ENCODE measurements at places on chromosomes 7 and 10. TPM values are rescaled to one million over a fixed set of nuclear protein-coding genes. Genes with fewer than 3 reads are reported as not detected.

MSS51 gene
- 2.4 TPM for total RNA-seq

TMEM178B gene
- total RNA-seq: not detected

SEMA3E gene
- total RNA-seq: not detected

IL6 gene
- 5.2 TPM for total RNA-seq

DNAJC12 gene
- not detected for total RNA-seq

DNA sequence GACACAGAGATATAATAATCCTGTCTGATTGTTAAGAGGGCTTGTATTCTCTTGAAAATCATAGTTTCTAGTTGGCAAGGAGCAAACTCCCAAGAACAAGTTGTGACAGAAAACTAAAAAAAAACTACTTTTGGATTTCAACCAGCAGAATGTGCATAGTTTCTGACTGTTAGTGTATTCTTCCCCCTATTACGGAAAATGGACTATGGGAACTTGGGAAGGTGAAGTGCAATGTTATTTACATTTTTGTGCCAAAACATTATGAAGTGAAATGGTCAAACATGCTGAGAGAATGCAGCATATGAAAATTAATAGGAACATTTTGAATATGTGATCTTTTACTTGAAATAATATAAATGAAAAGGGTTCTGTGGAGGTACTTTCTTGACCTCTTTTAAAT, 660.8 kb downstream of the SUGCT start:
- no peak for DNase-seq

DNA sequence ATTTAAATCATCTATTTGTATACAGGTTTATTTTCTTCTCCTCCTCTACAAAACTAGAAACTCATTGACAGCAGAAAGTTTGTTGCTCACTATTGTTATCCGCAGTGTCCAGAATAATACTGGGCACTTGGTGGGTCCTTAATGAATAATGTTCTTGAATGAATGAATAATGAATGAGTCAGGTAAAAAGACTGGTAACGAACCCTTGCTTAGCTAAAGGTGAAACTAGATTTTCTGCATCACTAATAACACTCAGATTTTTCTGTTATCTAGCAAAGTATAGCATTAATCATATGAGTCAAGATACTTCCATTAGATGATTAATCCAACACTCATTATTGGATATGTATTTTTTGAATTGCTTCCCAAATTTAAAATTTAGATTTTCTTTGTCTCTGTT, 953.2 kb downstream of the SORCS3 start:
- no peak for DNase-seq

GRCh38 chr7:43022008-43022407, 89.8 kb downstream of the MRPL32 start:
- DNase-seq: no peak

DNA sequence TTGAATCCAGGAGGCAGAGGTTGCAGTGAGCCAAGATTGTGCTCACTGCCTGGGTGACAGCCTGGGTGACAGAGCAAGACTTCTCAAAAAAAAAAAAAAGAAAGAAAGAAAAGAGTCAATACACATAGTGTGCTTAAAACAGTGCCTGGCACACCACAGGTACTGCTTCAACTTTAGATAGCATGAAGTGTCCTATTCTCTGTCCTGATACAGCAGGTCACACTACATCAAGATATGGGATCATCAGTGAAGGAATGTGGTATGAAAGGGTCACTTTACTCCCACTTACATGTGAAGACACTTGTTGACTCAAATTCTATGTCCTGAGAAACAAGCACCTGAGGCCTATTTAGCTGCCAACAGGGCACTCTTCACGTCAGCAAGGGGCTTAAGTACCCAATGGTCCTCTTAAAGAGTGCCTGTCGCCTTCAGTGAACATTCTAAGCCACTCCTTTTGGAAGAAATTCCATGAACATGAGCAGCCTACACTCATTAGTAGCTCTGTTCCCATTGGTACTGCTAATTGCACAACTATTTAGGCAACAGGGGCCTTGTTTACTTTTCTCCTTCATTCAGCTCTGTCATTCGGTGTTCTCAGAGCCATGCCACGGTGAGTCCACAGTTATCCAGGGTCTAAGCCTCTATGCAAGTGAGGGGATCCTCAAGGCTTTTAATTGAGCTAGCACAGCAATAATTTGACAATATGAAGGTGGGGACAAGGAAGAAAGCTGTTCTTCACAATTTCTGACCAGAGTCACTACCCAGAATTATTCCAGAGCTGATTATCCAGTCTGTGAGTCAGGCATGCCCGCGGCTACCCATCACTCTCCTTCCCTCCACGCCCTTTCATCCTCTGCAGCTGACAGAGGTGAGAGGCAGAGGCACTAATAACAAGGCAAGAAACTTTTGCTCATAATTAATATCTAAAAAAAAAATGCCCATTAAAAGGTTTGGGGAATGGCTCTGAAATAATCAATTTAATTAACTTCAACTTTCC, 56.6 kb upstream of the PTN start:
- no peak for DNase-seq

GRCh38 chr7:40538281-40538680, 403.5 kb downstream of the SUGCT start:
- DNase-seq: no peak

GRCh38 chr7:11177793-11178192, 204.1 kb downstream of the PHF14 start:
- DNase-seq: no peak

All from MG63 (cell line).